RWPE1 (cell line): ENCODE measurements at places on chromosomes 2 and 18.

DNA sequence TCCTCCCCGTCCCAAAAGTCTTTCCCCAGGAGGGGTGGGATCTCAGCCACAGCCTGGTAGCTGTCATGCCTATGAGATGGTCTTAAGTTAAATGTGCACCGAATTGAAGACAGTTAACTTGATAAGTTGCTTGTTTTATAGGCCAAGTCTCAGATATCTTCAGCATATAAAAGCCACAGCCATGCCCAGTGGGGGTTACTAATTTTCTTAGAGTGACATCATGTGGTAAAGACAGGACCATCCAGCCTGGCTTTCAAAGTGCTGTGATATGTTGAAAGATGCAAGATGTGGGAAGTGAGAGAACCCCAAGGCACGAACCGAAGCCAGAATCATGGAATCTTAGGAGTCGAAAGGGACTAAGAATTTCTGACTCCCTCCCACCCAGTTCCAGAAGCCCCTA lies 42.1 kb upstream of the FAM124B start:
- DNase-seq: no peak

GRCh38 chr2:224690868-224691267 lies 25.3 kb downstream of the CCDC195 start:
- DNase-seq: no peak

DNA sequence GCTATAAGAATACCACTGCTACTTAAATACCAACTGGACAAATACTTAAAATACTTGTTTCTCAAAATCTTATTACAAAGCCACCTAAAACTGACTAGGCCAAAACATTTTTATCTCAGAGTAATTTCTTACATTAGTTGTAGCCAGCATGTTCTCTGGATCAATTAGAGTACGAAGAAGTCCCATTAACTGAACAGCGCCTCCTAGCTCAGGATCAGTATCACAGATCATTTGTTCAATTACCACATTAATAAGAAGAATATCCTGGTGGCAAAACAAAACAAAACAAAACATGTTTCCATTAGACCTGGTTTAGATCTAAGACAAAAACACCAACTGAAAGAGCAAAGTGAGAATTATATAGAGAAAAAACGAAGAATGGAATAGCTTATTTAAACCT lies 36.0 kb downstream of the PPP4R3B start:
- DNase-seq: no peak

GRCh38 chr2:173151671-173152401 lies 76.2 kb downstream of the MAP3K20 start:
- peak; percentile 75 for DNase-seq

DNA sequence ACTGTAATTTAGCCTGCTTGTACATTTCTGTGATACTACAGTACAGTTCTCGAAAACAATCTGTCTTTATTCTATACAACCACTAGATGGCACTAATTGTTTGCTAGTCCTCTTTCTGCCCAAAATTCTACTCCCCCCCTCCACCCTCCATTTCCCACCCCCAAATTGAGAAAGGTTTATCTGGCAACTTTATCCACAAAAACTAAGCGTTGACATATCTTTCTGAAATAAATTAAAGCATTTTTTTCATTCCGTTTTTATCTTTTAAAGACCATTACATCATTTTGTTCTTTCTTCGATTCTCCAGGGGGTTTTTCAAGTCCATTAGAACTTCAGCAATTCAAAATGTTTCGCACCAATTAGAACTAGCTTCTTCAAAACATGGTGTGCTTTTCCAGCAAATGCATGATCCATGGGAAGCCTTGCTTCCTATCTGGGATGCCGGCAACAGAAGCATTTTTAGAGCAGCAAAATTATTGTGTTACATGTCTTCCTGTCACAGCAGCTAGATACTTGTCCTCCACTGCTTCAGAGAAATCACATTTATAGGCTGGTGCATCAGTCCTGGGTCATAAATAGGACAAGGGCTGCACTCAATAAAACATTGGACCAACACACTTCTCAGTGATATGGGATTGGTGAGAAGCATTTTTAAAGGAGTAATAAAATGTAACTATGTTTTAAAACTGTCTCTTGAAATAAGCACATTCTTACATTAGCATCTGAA lies 241.3 kb downstream of the PAX3 start:
- DNase-seq: peak; percentile 30
